Transverse colon (tissue), 4 donors: ENCODE measurements at places on chromosomes 2 and 18.

- DNase-seq: no peak
Measured at GRCh38 chr2:44275927-44276303, 635 bp downstream of the SLC3A1 start.

DNA sequence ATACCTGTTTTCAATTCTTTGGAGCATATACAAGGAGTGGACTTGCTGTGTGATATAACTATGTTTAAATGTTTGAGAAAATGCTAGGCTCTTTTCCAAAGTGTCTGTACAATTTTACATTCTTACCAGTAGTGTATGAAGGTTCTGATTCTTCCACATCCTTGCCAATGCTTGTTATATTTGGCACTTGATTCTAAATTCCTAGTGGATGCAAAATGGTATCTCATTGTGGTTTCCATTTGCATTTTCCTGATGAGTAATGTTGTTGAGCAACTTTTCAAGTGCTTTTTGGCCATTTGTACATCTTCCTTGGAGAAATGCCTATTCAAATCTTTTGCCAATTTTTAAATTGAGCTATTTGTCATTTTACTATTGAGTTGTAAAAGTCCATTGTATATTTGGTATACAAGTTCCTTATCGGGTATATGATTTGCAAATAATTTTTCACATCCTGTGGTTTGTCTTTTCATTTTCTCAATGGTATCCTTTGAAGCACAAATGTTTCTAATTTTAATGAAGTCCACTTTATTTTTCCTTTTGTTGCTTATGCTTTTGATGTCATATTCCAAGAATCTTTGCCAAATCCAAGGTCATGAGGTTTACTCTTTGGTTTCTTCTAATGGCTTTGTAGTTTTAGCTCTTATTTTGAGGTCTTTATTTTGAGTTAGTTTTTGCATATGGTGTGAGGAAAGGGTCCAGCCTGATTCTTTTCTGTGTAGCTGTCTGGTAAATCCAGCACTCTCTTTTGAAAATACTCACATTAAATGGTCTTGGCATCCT is 33.2 kb upstream of the CWC22 start:
- no peak for DNase-seq

- no peak for DNase-seq
Measured at GRCh38 chr18:28177828-28178635, 1.1 kb upstream of the CDH2 start.

DNA sequence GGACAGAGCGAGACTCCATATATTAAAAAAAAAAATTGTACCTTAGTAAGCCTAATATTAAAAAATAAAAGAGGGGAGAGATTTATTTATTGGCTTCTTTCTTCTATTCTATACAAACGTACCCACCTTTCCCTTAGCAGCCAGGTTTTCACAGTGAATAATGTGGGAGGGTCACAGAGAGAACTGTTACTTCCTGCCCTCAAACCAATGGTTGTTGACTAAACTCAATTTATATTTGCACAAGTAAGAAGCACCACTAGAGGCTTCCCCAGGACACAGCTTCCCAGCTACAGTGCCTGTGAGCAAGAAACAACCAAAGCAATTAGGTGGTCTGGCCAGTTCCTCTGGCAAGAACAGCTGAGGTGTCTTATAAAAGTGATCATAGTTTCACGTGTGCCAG is 28.9 kb upstream of the GALR1 start:
- DNase-seq: no peak

GRCh38 chr2:211756266-211756665 is 782.3 kb downstream of the ERBB4 start:
- no peak for DNase-seq

GRCh38 chr18:74172697-74173433 is 24.5 kb downstream of the TIMM21 start:
- no peak for DNase-seq
